ENCODE measurements at places on chromosomes 5 and 9. TPM values are rescaled to one million over a fixed set of nuclear protein-coding genes. Genes with fewer than 3 reads are reported as not detected.

Gene MSH3
- 22.5 TPM for total RNA-seq

Gene ACER2
- total RNA-seq: 0.64 TPM

Gene DND1
- not detected for total RNA-seq

Gene FAM221B
- not detected for total RNA-seq

Gene PTBP3
- 30.3 TPM for total RNA-seq
